ENCODE measurements at places on chromosomes 6 and 20. TPM values are rescaled to one million over a fixed set of nuclear protein-coding genes. Genes with fewer than 3 reads are reported as not detected.

The ZNF391 gene
- 1.1 TPM for polyA plus RNA-seq

The DYNLT2 gene
- 0.81 TPM for polyA plus RNA-seq

The BEND6 gene
- 9.2 TPM for polyA plus RNA-seq

The CGA gene
- polyA plus RNA-seq, result 0.18 TPM

The GPRC6A gene
- polyA plus RNA-seq, result not detected

The HLA-DRB1 gene
- not detected for polyA plus RNA-seq

The GSTA1 gene
- not detected for polyA plus RNA-seq

The GTSF1L gene
- polyA plus RNA-seq, result not detected

The DEFB119 gene
- not detected for polyA plus RNA-seq

The BNIP5 gene
- polyA plus RNA-seq, result not detected

The SYNGAP1 gene
- polyA plus RNA-seq, result 8.8 TPM

The SLC44A4 gene
- 0.26 TPM for polyA plus RNA-seq

The GPR63 gene
- polyA plus RNA-seq, result 0.73 TPM

The LY6G6D gene
- polyA plus RNA-seq, result not detected

The ERVFRD-1 gene
- polyA plus RNA-seq, result not detected

The IL17A gene
- not detected for polyA plus RNA-seq

The RAET1L gene
- not detected for polyA plus RNA-seq

The PMEPA1 gene
- 5.9 TPM for polyA plus RNA-seq

The SIRPD gene
- not detected for polyA plus RNA-seq

The TOX2 gene
- 6.1 TPM for polyA plus RNA-seq

The POM121L2 gene
- polyA plus RNA-seq, result not detected

The MPC1 gene
- 13.7 TPM for polyA plus RNA-seq

The SLC35D3 gene
- polyA plus RNA-seq, result 0.16 TPM

The FOXQ1 gene
- polyA plus RNA-seq, result not detected

The SMOC2 gene
- polyA plus RNA-seq, result not detected

The ASIP gene
- polyA plus RNA-seq, result 0.15 TPM

All from SK-N-SH (cell line).